ENCODE measurements at places on chromosomes 6 and 20.

GRCh38 chr6:20791944-20792343 is 257.7 kb downstream of the CDKAL1 start:
- DNase-seq: no peak

- no peak for DNase-seq
Measured at GRCh38 chr20:45626540-45626939, 3.0 kb upstream of the WFDC10A start.

GRCh38 chr6:105781248-105781647 is 304.9 kb upstream of the PRDM1 start:
- DNase-seq: no peak

- DNase-seq: no peak
Measured at GRCh38 chr20:47286681-47287080, 69.8 kb downstream of the ZMYND8 start.

- no peak for DNase-seq
Measured at GRCh38 chr6:3393836-3394202, 63.0 kb downstream of the SLC22A23 start.

DNA sequence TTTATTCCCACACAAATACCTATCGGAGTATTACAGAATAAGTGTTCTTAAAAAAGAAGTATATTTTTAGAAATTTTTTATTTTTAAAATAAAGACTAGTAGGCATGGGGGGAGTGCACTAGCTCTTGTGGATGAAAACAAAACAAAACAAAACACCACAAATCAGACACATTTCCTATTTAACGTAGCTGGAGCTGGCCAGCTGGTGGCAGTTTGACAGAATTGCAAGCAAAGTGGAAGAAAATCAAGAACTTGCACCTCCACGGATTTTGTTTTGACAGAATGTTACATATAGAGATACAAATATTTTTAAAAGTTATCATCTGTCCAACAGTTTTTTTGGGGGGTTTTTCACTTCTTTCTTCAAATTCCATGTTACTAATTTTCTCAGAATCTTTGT is 63.6 kb upstream of the SNRPB2 start:
- DNase-seq: no peak

DNA sequence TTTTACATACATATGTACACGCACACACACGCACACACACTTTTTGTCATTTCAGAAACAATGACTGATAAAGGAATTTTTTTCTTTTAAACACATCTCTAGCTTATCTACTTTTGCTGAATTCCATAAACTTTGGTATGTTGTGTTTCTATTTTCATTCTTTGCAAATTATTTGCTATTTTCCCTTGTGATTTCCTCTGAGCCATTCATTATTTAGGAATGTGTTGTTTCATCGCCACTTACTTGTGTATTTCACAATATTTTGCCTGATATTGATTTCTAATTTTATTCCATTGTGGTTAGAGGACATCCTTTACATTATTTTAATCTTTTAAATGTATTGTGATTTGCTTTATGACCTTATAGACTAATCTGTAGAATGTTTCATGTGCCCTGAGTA is 23.6 kb upstream of the OR2J2 start:
- DNase-seq: no peak

DNA sequence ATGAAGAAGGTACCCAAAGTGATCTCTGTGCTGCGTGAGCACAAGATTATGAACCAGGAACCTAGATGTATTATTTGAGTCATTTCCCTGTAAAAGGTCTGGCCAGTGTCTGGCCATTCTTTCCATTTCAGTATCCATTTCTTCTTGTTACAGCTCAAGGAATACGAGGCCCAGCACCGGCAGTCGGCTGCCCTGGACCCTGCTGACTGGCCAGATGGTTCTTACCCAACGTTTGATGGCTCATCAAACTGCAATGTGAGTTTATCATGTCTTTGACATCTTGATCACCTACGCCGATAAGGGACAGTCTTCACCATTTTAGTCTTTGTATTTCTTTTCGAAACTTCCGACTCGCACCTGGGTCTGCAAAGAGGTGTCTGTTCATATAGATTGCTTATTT is 144.8 kb downstream of the SASH1 start:
- no peak for DNase-seq

DNA sequence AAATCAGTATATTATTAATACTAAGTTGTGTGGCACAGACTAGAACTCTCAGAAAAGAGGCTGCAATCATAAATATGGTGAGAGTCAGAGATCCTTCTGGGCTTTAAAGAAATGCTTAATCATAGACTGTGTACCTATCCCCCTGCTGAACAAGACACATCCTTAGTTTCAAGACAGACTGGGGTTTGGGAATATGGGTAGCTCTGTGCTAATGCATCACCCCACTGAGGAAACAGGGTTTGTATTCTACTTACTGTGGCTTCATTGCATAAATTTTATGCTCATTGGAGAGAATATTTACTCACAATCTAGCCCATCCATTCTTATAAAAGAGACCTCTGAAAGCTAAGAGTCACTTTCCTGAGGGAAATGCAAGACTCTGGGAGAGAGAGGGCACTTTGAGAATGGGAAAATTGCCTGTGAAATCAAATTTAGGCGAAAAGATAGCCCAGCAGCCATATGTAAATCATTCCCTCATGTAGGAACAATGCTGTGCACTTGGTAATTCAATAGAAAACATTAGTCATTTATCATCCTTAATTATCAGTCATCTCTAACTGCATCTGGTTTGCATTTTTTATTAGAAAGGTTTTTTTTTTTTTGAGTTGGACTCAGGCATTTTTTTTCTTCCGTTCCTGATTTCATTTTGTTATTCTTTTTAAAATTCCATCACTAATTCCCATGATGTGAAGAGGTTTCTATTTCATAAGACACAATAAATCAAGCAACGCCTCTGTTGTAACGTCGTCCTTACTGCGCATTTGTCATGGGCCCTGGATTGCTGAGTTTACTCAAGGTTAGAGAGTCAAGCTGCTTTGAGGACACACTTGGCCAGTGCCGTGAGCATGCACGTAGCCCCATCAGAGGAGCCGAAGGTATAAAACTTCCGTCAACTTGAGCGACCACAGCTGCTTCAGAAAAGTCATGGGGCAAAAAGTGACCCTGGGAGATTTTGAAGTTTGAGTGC is 91.8 kb downstream of the TRMT11 start:
- no peak for DNase-seq
